ENCODE measurements at places on chromosomes 3 and 15. TPM values are rescaled to one million over a fixed set of nuclear protein-coding genes. Genes with fewer than 3 reads are reported as not detected.

- peak; percentile 26 for DNase-seq
Measured at GRCh38 chr3:73086071-73086494, 24.6 kb downstream of the EBLN2 start.

The PPM1M gene
- 6.6 TPM for polyA plus RNA-seq

DNA sequence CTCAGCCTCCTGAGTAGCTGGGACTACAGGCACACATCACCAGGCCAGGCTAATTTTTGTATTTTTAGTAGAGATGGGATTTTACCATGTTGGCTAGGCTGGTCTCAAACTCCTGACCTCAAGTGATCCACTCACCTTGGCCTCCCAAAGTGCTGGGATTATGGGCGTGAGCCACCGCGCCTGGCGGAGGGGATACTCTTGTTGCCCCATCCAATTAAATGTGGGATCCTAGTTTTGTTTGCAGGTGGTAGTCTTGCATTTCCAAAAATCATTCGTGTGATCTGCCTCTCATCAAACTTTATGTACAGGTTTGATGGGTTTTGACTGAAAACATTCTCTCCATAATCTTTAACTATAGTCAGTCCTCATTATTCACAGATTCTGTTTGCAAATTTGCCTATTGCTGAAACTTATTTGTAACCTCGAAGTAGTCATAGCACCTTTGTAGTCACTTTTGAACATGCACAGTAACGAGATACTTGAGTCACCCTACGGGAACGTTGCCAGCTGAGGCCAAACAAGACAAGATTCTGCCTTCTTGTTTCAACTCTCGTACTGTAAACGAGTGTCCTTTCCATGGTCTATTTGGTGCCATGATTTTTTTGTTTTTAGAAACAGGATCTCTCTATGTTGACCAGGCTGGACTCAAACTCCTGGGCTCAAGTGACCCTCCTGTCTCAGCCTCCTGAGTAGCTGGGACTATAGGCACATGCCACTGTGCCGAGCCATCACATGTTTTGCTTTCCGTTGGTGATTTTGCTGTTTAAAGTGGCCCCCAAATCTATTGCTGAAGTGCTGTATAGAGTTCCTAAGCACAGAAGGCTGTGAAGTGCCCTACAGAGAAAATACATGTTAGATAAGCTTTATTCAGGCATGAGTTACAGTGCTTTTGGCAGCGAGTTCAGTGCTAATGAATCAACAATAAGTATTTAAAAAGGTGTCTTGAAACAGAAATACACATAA, 8.1 kb upstream of the MAPK6 start:
- no peak for DNase-seq

The MCF2L2 gene
- polyA plus RNA-seq, result 0.46 TPM

The SAMMSON gene
- polyA plus RNA-seq, result not detected

DNA sequence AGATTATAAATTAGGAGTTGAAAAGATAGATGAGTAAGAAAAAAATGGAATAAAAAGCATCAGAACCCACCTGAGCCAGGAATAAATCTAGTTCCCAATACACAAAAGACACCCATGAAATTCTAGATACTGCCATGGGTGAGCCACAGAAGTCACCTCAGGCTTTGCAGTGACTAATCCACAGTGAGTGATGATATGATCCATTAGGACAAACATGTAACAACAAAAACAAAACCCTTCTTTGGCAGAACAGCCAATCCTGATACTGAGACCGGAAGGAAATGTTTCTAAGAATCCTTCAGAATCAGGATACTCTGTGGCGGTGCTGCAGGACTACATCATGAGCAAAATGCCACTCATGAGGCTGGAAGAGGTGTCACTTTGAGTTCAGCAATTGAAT, 15.0 kb upstream of the MINDY4B start:
- DNase-seq, result no peak

DNA sequence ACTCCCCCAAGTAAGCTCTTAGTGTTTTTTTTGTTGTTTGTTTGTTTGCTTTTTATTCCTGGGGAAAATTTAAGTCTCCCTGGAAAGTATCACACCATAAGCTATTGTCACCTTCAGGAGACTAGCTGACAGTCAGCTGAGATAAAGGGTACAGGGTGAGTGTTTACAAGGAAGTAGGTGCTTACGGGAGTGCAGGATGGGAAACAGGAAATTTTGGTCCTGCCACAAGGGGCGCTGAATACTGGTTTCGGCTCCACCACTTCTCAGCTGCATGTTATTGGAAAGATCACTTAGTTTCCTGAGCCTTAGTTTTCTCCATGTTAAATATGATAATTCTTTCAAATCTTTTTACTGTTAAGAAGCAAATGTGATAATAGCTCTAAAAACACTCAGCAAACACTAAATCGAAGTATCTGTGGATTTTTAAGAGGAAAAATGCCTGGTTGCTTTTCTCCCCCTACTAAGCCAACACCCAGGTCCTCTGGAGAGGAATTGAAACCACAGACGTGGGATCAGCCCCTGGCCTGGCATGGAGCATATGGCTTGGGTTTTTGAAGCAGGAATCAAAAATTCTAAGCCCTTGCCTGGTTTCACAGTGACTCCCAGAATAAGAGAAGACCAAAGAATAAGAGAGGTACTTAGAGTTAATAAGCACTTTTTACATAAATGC, 90.7 kb downstream of the SCN11A start:
- peak; percentile 33 for DNase-seq

DNA sequence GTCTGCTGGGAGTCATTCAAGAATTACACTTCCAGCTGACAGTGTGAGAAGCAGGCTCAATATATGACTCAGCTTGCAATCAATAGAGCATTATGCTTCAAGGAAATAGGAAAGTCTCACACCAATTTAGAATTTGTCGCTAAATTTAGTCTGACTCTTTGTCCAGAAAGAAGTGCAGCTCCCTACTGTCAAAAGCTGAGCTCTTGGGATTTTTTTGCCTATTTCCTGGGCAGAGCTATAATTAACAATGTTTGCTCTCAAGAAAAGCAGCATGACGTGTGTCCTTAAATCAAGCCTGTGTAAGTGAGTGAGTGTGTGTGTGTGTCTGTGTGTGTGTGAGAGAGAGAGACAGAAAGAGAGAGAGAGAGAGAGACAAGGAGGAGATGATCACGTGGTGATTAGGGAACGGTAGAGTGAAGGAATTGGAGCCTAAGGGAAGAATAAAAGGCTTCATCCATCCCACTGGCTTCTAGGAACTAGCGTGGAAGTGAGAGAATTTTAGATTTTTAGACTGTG, 16.4 kb upstream of the SLC35G2 start:
- no peak for DNase-seq

The TM6SF1 gene
- polyA plus RNA-seq, result 2.7 TPM

GRCh38 chr15:76006136-76006778, 6.0 kb downstream of the NRG4 start:
- DNase-seq, result no peak

DNA sequence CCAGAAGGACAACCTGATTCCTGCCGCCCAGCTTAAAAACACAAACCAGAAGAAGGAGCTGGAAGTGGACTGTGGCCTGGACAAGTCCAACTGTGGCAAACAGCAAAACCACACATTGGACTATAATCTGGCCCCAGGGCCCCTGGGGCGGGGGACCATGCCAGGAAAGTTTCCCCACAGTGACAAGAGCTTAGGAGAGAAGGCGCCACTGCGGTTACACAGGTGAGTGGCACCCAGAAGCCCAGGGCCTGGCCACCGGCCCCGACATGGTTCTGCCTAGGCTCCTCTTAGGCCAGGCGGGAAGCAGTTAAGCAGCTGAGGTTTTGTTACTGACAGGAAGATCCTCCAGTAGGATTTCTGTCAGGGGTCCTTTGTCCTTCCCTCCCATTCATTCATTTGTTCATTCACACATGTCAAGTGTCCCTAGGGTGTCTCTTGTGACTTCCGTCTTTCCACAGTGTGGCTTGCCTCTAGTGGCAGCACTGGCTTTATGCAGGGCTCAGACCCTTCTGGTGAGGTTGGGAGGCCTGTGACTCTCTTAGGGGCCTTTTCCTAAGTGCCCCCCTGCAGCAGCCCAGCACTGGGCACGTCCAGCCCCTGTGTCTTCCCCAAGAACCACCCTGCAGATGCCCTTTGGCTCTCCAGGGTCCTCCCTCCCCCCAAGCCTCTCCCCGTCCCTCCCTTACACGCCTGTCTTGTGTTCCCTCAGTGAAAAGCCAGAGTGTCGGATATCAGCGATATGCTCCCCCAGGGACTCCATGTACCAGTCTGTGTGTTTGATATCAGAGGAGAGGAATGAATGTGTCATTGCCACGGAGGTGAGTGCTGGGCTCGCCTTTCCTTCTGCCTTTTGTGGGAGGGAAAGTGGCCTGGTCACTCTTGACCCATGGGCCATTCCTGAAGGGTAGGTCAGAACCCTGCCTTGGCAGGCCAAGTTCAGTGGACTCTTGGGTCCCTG, 7.8 kb downstream of the DLL4 start:
- DNase-seq, result peak; percentile 36

DNA sequence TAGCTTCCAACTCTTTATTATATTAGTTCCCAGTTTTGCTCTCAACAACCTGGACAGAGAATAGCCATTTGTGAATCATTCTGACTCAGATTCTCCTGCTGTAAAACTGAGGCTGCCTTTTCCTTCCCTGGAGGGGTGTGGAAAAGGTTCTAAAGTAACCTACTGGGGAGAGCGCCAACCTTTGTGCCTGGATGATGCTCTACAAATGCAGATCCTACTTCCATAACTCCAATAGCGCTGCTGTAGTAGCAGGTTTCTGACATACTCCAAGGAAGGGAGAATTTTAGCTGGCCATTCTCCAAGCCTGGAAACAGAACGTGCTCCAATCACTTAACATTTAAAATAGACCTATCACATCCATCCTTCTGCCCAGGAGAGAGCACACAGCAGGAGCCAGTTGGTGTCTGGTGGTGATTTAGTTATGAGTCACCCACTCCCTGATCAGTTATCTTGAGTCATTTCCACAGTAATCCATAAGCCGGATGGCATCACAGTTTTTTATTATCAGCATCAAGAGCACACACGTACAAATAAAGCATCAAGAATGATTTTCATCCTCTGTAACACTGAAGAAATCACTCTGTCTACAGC, 38.3 kb downstream of the MYH15 start:
- no peak for DNase-seq

The CHRM5 gene
- not detected for polyA plus RNA-seq

DNA sequence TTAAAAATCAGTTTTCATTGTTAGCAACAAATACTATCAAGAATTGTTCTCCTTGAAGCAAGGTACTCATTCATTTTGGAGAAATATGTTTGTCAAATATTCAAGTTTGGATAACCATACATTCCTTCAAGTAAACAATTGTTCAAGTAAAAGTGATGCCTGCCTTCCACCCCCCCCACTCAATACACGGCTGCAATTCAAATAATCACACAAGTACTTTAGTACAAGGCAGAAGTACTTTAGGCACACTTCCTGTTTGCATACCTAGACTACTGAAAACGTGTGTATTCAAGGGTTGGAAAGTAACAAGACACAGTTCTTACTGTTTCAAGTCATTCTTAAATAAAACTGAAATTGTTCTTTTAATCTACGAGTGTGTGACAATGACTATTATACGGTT, 45.4 kb downstream of the TJP1 start:
- DNase-seq, result no peak

The CD276 gene
- polyA plus RNA-seq, result 29.1 TPM

The ADAMTS7 gene
- polyA plus RNA-seq, result 18.6 TPM

All from heart left ventricle (tissue), 16 donors.